ENCODE measurements at places on chromosomes 13 and 19. TPM values are rescaled to one million over a fixed set of nuclear protein-coding genes. Genes with fewer than 3 reads are reported as not detected.

EVI5L gene
- total RNA-seq: 18.6 TPM

FFAR1 gene
- total RNA-seq: 0.27 TPM

UFM1 gene
- 22.4 TPM for total RNA-seq

DNA sequence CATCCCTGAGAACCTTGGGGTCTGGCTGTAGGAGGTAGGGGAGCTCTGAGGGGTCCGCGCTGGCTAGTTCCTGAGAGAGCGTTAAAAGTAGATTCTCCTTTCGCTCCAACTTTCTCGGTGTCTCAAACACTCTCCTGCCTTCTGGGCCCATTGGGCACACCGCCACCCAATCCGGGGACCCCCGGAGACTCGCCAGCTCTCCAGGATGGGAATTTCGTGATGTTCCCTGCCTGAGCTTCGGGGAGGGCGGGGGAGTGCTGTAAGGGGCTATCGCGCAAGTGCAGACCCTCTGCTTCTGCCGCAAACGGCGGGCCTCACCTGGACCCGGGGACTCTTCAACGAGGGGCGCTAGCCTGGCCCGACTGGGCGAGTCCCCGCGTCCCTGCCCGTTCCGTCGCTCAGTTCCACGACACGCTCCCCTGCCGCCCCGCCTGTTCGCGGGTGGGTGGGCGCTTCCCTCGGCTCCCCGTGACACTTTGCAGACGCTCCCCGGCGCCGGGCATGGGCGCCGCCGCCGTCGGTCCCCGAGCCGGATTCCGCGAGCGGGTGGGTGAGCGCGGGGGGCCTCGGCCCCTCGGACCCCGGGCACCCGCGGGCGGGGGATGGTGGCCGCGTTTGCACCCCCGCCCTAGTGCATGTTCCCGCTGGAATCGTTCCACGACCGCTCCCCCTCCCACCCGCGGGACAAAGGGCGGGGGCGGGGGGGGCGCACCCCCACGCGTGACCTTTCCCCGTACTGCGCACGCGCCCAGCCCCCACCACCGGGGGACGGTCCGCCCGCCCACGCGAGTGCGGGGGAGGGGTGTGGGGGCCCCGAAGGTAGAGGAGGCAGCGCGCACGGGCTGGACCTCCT is at the start of gene CCDC106:
CCDC106 (plus strand) TSS at position 481 of the 853 bp plus-strand sequence. CDS start 835 bp downstream, outside the sequence.
- no peak for DNase-seq

- DNase-seq: no peak
Observed at GRCh38 chr13:62387647-62388046, 972.0 kb upstream of the PCDH20 start.

DNA sequence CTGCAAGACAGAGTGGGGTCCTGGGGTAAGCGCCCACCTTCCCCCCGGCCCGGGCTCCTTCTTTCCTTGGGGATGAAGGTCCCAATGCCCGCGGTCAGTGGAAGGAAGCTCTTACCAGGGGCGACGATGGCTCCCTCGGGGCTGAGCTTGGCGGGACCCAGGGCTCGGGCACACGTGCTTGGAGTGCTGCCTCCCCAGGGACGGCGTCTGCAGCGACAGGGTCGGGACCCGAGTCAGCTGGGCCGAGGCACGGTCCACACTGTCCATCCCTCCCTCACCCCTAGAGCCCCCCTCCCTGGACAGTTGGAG is 3.5 kb downstream of the JSRP1 start:
- DNase-seq: no peak

- no peak for DNase-seq
Observed at GRCh38 chr19:47081095-47081494, 32.5 kb downstream of the ZC3H4 start.

DNA sequence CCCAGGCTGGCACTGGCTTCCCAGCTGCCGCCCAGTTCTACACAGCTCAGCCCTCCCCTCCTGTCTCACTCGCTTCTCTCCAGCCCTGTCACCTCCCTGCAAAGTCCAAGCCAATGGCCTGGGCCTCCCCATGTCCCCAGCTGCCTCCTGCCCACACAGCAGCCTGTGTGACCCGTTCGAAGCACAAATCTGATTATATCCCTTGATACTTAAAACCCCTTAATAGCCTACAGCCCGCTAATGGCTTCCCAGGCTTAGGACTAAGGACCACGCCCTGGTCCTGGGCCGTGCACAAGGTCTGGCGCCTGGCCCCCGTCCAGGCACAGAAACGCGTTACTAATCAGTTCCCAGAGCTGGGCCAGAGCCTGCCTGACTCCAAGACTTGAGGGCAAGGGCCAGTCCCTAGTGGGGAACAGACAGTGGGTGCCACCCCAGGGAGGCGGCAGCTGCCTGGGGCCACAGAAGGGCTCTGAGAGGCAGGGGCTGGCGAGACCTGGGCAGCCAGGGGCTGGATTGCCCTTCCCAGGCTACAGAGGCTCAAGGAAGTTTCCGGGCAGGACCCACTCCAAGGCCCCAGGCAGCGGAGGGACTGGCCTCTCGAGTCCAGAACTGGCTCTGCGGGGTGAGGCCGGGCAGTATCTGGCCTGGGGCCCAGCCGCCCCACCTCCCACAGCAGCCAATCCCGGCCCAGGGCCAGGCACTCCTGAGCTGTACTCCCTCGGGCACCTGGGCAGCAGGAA is 10.4 kb downstream of the XAB2 start:
- no peak for DNase-seq
